ENCODE measurements at places on chromosomes 13 and 19. TPM values are rescaled to one million over a fixed set of nuclear protein-coding genes. Genes with fewer than 3 reads are reported as not detected.

ZNF790 gene
- total RNA-seq: 5.7 TPM

- no peak for DNase-seq
These were observed at the start of gene ZNF536 for GRCh38 chr19:30371960-30372824. TSS of gene ZNF536 (plus strand) at chr19:30372384. CDS start at chr19:30443563, 71,179 bp downstream.

MCF2L gene
- total RNA-seq: 3.5 TPM

GRCh38 chr13:112346173-112346898 is 29.8 kb upstream of the SPACA7 start:
- DNase-seq: no peak

DNA sequence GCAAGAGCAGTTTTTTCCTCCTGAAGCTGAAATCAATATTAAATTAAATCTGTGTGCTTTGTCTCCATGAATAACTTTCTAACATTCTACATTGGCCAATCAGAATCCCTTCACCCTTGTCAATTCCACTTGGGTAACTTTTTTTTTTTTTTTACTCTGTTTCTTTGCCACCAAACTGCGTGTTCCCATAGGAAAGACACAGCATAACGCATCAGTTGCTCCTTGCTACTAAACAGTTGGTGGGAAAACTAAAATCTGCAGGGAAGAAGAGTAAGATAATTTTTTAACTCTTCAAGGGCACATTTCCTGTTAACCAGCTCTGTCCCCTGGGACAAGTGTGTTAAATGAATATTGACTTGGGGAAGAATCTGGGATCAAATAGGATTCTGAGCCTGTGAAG is 113.3 kb upstream of the SERP2 start:
- no peak for DNase-seq

RYR1 gene
- not detected for total RNA-seq

- no peak for DNase-seq
These were observed 1045.6 kb upstream of the PCDH9 start for GRCh38 chr13:68275758-68276157.

MISP3 gene
- not detected for total RNA-seq

DNA sequence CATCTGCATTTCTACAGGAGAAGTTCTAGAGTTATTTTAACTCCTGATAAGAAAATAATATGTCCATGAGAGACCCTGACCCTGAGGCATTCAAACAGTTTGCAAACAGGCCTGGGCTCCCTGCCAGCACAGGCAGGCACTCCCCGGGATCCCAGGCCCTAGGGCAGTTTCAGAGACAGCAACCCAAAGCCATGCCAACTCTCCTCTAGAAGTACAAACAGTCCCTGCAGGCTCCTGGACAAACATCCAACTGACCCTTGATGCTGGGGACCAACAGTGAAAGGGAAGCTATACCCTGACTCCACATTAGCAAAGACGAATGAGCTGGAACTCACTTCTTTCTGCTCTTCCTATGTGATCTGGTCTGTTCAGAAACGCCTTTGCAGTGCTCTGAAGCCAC is 44.8 kb downstream of the CCDC70 start:
- DNase-seq: no peak

DNA sequence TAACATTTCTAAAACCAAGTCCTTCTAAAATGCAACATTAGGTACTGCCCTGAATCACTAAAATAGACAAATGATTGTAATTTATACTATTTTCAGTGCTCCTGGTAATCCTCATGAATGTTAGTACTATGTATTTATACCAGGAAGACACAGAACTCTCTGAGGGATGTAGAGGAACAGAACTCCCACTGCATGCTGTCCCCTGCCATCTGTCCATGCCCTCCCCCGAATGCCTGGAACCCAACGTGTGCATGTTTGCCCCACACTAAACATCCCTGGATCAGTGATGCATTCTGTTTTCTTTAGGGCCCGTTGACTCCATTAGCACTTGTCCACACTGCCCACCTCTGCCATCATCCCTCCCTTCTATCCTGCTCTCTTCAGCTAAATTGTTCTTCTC is 26.5 kb downstream of the ENOX1 start:
- DNase-seq: no peak

DNA sequence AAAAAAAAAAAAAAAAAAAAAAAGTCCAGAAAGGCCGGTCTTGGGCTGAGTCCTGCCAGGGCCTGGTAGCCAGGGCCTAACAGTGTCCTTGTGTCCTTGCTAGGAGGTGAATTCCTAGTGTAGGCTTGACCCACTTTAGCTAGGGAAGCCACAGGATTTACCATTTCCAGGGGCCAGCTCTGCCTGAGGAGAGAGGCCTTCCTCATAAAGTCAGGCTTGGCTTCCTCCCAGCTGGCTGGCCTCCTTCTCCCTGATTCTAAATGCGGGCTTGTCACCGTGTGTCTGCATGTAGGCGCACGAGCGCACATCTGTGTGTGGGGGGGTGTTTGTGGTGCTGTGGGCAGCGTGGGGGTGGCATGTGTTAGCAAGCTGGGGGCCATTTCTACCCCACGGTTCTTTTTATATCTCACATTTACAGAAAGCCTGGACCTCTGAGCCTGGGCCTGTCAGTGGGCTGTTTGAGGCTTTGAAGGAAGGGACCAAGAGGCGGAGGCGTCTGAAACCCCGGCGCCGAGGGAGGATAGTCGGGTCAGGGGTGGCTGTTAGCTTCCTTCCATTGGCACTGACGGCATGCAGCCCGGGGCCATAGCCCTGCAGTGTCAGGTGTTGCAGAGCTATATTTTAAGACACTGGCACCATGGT is 31.7 kb downstream of the IER2 start:
- DNase-seq: peak; percentile 33

GRCh38 chr13:82800391-82800790 is 1081.9 kb downstream of the SLITRK1 start:
- DNase-seq: no peak

DNA sequence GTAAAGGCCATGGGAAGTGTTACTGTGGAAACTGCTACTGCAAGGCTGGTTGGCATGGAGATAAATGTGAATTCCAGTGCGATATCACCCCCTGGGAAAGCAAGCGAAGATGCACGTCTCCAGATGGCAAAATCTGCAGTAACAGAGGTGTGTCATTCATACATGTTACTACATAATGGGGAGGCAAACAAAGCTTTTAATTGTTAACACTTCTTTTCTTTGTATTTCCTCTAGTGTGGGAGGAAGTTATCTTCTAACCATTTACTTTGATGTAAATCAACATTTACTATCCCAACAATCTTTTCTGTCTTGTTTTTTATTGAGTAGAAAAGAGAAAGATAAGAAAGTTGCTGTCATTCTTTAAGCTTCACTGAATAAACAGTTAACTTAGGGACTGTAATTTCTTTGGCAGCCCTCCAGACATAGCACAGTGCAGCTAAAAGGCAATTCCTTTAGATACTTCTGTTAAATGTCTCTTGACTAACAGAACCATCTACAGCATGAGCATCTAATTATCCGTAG is 126.9 kb downstream of the ITGBL1 start:
- DNase-seq: peak; percentile 60

DNA sequence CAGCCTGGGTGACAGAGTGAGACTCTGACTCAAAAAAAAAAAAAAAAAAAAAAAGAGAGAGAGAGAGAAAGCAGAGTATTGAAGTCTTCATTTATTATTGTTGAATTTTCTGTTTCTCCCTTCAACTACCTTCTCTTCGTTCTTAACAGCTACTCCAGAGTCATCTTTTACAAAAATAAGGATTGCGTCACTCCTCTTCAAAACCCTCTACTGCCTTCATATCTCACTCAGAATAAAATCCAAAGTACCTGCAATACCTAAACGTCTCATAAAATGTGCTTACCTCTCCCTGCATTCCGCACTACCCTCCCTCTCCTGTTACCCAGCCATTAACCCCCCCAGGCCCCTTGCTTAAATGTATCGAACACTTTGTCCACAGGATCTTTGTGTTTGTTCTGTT is 17.4 kb upstream of the RPL21 start:
- no peak for DNase-seq

SIGLECL1 gene
- not detected for total RNA-seq

C19orf81 gene
- total RNA-seq: 0.65 TPM

MAMSTR gene
- 0.22 TPM for total RNA-seq

DNA sequence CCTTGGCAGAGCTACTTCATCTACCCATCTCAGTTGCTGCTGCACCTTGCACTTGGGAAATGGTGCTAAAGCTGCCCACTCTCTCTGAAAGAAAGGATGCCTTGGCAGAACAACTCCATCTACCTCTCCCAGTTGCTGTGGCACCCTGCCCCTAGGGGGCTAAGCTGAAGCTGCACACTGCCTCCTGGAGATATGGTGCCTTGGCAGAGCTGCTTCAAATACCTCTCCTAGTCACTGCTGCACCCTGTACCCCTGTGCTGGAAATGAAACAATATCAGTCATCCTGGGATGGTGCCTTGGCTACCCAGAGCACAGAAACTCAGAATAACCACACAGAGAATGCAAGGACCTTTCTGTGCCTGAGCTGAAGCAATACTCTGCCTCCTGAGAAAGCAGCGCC is 615.8 kb downstream of the DIAPH3 start:
- DNase-seq: no peak

GRCh38 chr13:81745391-81745790 is 1404.5 kb upstream of the SPRY2 start:
- no peak for DNase-seq

DNA sequence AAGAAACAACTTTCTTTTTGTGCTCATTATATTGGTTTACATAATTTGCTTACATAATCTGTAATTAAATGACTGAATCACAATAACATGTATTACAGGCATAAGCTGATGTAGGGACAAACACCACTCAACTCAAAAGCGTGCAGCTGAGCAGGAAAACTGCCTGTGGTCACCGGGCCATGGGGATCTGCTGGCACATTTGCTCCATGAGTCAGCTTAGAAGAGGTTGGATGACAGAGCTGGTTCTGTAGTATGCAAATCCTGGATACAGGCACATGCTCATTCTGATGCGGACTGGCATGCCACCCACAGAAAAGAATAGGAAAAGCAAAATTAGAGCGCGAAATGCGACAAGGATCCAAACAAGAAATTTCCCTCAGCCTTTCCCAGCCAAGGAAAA is 128.6 kb downstream of the USP12 start:
- DNase-seq: peak; percentile 77

- no peak for DNase-seq
These were observed at the start of gene FAM83E for GRCh38 chr19:48614436-48615230. TSS of gene FAM83E (minus strand) at chr19:48615076. CDS start at chr19:48613372, 1,704 bp downstream.

DNA sequence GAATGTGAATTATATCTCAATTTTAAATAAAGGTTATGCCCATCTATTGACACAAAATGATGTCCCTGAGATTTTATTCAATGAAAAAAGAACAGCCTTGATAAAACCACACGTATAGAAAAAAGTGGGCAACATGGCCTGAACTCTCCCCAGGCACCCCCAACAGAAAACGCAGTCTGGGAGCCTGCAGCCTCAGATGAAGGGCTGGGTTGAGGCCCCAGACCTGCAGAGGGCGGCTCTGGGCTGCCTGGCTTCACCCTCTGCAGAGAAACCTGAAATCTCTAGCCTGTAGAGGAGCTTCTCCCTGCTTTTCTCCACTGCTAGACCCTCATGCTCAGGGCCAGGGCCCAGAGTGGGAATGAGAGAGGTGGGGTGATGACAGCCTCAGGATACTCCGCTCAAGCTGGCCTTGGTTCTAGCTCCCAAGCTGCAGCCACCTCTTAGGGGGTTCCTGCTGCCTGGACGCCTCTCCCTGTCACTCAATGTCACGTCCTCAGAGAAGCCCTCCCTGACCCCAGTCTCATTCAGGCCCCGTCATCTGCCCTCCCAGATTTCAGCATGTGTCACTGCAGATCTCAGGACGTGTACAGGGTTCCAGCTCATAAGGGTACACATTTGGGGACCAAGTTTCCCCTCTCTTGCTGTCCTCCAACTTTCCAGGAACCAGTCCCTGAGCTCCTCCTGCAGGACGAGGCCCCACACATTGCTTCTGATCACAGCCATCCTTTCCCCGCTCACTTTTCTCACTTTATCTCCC is 1.8 kb downstream of the MBD3 start:
- no peak for DNase-seq

ZNF665 gene
- 1.3 TPM for total RNA-seq

URAD gene
- total RNA-seq: not detected

DNA sequence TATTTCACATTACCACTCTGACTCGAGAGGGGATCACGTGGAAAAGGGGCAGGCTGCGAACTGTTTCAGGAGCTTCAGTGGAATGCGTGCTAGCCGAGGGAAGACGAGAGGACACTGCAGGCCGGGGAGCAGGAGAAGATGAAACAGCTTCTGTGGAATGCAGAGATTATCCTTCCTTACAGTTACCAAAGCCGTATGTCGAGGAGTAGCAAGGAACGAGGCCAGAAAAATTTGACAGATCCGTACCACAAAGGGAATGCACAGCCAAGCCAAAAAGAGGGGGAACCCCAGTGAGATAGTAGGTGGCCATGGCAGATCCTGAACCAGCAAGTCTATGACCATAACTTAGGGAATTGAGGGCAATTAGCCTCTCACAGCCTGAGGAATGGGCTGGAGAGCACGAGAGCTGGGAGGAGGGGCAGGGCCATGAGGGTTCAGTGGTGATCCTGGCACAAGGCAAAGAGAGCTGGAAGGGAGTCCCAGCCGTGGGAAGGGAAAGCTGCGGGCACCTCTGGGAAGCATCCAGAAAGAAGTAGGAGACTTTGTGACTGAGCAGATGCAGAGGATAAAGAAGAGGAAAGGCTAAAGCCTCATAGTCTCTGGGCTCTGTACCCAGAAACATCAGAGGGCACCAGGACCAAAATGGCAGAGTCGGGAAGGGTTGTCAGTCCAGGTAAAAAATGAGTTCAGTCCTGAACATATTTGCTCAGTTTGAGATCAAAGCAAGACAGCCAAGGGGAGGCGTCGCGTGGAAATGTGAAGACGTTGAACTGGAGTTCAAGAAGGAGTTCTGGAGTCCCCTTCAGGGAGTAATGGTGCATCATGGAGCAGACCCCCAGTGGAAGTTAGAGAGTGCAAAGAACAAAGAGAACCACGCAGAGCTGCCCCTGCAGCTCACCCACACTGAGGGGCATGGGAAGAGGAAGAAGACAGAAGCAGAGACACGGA is 5.1 kb downstream of the COL4A1 start:
- no peak for DNase-seq

GRCh38 chr13:44373601-44374347 is at the start of gene SERP2:
TSS of gene SERP2 (plus strand) at chr13:44373824. CDS start at chr13:44374026, 202 bp downstream.
- no peak for DNase-seq

DNA sequence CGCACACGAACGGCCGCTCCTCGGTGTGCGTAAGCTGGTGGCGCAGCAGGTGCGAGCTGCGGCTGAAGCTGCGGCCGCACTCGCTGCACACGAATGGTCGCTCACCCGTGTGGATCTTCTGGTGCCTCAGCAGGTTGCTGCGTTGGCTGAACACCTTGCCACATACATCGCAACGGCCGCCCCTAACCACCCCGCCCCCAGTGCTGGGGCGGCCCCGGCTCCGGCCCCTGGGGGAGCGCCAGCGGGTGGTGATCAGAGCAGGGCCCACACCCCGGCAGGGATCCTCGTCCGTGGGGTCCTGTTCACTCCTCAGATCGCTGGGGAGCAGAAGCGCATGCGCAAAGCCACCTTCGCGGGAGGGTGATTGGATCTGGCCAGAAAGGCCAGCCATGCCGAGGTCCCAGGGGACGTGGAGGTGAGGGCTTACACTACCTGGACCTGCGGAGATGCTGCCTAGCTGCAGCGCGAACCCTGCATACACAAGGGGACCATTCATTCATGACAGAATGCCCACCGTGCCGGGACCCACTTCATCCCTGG is 4.7 kb upstream of the UBE2M start:
- DNase-seq: no peak

S1PR2 gene
- total RNA-seq: 0.20 TPM

Measured in lung microvascular endothelial cell (primary cell).